ENCODE measurements at places on chromosomes 13 and 19.
A peak's percentile ranks its signal among the peaks of the same experiment; 100 is the strongest.

DNA sequence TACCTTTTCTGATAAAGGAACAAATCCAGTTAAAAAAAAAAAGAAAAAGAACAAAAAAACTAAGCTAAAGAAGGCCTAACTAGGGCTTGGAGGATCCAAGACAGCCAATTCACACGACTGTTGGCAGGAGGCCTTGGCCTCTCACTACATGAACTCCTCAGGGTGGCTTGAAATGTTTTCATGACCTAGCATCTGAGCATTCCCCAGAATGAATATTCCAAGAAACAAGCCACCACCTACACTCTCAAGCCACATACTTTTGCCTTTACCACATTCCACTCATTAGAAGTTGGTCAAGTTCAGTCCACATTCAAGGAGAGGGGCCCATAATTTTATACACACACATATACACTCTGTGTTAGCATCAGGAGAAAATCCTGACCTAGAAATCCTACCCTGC is 97.6 kb upstream of the SIAH3 start:
- DNase-seq: no peak

DNA sequence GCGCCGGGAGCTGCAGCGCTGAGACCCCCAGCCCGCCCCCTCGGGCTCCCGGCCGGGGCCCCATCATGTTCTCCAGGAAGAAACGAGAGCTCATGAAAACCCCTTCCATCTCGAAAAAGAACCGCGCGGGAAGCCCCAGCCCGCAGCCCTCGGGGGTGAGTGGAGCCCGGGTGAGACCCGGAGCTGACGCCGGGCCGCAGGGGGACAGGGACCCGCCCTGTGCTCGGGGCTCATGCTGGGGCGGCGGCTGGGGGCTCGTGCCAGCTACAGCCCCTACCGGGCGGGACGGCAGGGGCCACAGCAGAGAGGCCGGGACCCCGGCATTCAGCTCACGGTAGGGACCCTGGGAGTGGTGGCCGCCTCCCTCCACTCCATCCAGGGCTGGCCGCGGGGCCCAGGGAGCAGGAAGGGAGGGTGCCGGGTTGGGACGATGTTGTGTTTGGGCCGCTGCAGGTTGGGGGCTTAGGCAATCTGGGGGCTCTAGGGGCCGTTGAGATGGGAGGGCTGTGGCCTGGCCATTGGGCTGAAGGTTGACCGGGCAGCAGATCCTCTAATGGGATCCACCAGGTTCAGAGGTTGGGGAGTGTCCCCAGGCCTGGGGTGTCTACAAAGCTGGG is 482 bp downstream of the ARHGAP45 start:
- no peak for DNase-seq

DNA sequence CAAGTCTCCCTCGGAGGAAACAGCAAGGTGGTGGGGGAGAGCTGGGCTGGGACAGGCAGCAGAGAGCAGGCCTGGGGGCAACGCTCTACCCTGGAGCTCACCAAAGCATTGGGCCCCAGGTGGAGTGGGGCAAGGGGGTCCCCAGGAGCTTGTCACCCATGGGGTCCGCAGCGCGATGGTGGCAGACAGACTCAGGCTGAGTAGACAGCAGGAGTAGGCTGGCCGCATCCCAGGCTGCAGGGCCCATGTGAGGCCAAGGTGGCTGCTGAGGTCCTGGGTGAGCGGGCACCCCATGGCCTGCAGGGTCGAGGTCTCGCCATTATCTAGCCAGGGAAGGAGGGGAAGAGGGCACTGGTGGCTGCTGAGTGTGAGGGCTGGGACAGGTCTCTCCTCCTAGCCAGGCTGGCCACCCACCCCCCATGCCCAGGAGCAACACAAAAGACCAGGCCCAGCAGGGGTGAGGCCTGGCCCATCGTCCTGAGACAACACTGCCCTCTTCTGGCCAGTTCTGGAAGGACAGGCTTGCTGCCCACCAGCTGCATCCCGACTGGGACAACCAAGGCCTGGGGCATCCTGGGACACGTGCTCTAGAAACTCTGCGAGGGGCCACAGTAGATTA is 33.1 kb downstream of the CEBPG start:
- peak; percentile 40 for DNase-seq

- DNase-seq: no peak
These were observed 402.6 kb downstream of the SUCLA2 start for GRCh38 chr13:47598340-47598911.

- DNase-seq: no peak
These were observed 53.4 kb downstream of the TSSK6 start for GRCh38 chr19:19461671-19462622.

- DNase-seq: no peak
These were observed 46.8 kb downstream of the EFNB2 start for GRCh38 chr13:106488686-106489085.

GRCh38 chr13:98910501-98910951 is 67.3 kb downstream of the DOCK9 start:
- DNase-seq: no peak

DNA sequence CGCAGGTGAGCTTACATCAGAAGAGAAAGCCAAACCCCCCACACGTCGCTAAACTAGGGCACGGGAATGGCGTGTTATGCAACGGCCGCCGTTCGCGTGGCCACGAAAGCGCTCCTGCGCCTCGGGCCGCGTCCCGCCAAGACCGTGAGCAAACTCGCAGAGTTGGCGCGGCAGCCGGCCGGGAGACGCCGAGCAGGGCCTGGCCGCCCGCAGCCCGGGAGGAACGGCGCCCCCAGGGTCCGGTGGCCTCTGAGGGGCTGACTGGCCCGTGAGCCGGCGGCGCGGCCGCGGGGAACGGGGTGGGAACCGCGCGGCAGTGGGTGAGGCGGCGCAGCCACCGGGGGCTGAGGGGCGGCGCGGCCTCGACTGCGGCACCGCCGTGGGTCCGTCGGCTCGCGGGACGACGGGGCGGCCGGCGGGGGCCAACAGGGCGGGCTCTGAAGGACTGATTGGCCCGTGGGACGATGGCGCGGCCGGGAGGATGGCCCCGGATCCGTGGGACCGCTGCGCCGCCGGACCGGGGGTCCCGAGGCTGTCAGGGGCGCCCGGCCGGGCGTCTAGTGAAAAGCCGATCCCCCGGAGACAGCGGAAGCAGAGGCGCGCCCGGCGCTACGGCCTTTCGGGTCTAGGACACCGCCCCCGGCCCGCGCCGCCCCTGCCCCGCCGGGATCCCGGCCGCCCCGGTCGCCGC is 903 bp downstream of the LATS2 start:
- DNase-seq: no peak

DNA sequence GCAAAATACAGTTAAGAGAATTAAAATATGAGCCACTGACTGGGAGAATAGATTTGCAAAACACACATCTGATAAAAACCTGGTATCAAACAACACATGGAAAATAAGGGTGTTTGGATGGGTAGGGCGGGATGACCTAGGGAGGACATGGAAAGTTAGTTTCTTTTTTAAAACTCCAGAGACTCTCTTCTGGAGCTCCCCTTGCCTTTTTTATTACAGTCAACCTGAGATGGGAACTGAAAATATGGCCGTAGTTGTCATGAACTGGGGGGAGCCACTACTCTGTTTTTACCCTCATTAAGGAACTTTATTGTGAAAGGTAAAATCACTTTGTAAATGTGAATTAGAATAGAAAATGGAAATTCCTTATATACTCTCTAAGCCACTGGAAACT is 113.0 kb downstream of the ATP11A start:
- no peak for DNase-seq
